ENCODE measurements at places on chromosomes 3 and 15. TPM values are rescaled to one million over a fixed set of nuclear protein-coding genes. Genes with fewer than 3 reads are reported as not detected.

- peak; percentile 71 for DNase-seq
Observed at GRCh38 chr3:190883973-190884832, 21.7 kb upstream of the GMNC start.

DNA sequence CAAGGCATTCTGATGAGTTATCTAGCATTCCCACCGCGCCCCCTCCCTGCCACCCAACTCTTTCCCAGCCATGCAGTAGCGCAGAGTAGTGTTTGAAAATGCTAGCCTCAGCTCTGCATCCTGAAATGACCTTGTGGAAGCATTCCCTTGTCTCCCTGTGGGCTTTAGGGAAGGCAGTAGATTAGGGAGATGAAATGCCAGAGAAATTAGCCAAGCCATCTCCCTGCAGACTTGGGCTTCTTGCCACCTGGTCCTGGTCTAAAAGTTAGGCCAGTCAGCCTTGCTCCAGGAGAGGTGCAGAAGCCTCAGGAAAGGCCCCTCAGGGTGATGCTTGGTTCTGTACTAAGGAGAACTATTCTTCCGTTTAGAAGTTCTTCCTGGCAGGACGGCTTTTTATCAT is 231.2 kb downstream of the CACNA2D3 start:
- DNase-seq = peak; percentile 29

DNA sequence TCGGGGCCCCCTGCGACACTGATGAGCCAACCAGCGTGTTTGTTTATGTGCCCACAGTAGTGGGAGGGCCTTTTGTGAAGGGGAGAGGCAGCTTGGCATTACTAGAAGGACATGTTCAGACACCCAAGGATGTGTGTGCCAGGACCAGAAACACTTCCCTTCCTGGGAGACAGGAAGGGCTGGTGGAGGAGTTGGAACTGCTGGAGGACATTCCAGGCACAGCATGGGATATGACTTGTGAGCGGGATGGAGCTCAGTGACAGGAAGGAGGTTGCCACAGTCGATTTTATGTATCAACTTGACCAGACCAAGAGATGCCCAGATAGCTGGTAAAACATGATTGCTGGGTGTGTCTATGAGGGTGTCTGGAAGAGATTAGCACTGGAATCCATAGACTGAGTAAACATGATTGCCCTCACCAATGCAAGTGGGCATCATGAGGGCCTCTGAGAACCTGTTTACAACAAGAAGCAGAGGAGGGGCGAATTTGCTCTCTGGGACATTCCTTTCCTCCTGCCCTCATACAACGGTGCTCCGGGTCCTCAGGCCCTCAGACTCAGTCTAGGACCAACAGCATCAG is 106.4 kb upstream of the TLE3 start:
- no peak for DNase-seq

Gene RARRES1
- 1.8 TPM for total RNA-seq

- DNase-seq = no peak
Observed at GRCh38 chr3:165817160-165817709, 20.0 kb downstream of the BCHE start.

DNA sequence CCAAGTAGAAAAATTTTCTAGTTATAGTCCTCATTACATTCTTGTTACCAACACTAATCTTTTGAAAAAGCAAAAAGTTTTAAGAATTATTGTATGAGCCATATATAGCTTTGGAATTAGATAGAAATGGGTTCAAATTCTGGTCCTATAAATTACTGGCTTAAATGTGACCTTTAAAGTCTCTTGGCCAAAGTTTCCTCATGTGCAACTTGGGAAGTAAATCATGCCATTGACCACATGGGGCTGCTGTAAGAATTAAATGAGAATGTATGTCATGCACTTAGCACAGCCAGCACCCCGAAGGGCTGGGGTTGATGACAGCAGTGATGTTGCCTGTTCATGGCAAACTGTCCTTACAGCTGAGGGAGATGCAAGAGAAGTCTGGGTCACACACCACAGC is 108.3 kb downstream of the TOP2B start:
- DNase-seq = peak; percentile 14

Measured in M059J (cell line).